ENCODE measurements at places on chromosomes 2 and 18. TPM values are rescaled to one million over a fixed set of nuclear protein-coding genes. Genes with fewer than 3 reads are reported as not detected.

- peaks cover 10% of the 10 kb centered on the region for H3K27me3 ChIP-seq
- H3K36me3 ChIP-seq, result no peaks in the 10 kb centered on the region
- H3K27ac ChIP-seq, result peak overlapping the region; percentile 51
- peak overlapping the region; percentile 52 for H3K4me3 ChIP-seq
- no peak for DNase-seq
Measured at GRCh38 chr2:206443735-206444527, 599 bp downstream of the ADAM23 start.

DNA sequence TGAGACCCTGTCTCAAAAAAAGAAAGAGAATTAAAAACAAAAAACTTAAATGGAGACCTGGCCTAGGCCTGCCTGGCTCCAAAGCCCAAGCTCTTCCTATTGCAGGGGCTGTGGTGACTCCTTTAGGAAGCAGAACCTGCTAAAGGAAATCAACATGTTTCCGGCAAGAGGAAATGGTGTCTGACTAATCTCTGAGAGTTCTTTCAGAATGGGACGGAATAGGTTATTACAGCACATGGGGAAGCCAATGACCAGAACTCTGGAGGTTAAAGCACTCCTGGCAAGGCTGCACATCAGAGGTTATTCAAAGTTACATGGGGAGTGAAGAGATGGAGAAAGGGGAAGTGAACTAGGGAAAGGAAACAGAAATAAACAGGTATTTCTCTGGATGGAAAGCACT lies 21.4 kb downstream of the KIF3C start:
- no peak overlapping the region for H3K4me3 ChIP-seq
- H3K27me3 ChIP-seq, result no peaks in the 10 kb centered on the region
- no peaks in the 10 kb centered on the region for H3K36me3 ChIP-seq
- no peaks in the 10 kb centered on the region for H3K4me1 ChIP-seq
- no peak overlapping the region for H3K27ac ChIP-seq

- no peak overlapping the region for H3K4me3 ChIP-seq
- no peak overlapping the region for H3K27ac ChIP-seq
- no peaks in the 10 kb centered on the region for H3K4me1 ChIP-seq
Measured at GRCh38 chr2:85806358-85807118, 52.7 kb downstream of the ATOH8 start.

RAB17 gene
- total RNA-seq, result 0.36 TPM

GRCh38 chr2:236767941-236768340 lies 198.3 kb downstream of the ACKR3 start:
- H3K4me1 ChIP-seq, result no peaks in the 10 kb centered on the region
- H3K27ac ChIP-seq, result no peak overlapping the region
- no peaks in the 10 kb centered on the region for H3K36me3 ChIP-seq
- H3K4me3 ChIP-seq, result no peak overlapping the region
- no peak for DNase-seq
- no peaks in the 10 kb centered on the region for H3K27me3 ChIP-seq

GRCh38 chr2:30862054-30862651 lies 54.9 kb upstream of the CAPN13 start:
- H3K27me3 ChIP-seq, result no peaks in the 10 kb centered on the region
- H3K36me3 ChIP-seq, result no peaks in the 10 kb centered on the region
- H3K4me3 ChIP-seq, result no peak overlapping the region
- DNase-seq, result no peak

Measured in sigmoid colon (tissue), 7 donors.